ENCODE measurements at places on chromosomes 5 and 9.

DNA sequence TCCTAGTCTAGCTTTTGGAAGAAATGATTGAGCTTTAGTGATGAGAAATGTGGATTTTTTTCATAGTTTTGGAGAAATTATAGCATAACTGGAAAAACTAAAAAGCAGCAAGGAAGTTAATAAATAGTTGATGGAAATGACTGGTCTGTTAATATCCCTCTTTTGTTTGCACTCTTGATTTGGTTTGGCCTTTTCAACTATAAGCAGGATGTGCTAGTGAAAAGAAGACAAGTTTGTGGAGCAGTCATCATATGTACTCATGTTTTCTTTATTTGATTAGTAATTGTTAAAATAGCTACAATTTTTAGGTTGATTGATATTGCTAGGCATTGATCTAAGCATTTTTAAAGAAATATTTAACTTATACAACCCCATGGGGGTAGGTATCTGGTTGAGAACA, 374.7 kb downstream of the TAF11L14 start:
- no peak for DNase-seq

DNA sequence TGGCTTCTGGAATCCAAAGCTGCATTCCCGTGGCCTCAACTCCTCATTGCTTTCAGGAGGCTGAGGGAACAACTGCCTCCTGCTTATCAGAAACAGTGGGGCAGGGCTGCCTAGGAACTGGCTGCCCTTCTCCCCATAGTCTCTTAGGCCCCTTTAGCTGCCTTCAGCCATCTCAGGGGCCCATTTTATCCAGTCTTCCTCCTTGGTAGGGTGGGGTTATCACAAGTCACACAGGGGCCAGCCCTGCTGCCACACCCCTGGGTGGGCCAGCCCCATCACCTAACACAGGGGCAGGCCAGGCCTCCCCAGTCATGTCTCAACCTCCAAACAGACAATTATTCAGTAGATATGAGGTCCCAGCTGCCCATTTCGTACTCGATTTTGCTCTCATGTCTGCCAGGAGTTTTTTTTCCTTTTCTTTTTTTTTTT, 3.9 kb downstream of the ALAD start:
- DNase-seq = no peak

DNA sequence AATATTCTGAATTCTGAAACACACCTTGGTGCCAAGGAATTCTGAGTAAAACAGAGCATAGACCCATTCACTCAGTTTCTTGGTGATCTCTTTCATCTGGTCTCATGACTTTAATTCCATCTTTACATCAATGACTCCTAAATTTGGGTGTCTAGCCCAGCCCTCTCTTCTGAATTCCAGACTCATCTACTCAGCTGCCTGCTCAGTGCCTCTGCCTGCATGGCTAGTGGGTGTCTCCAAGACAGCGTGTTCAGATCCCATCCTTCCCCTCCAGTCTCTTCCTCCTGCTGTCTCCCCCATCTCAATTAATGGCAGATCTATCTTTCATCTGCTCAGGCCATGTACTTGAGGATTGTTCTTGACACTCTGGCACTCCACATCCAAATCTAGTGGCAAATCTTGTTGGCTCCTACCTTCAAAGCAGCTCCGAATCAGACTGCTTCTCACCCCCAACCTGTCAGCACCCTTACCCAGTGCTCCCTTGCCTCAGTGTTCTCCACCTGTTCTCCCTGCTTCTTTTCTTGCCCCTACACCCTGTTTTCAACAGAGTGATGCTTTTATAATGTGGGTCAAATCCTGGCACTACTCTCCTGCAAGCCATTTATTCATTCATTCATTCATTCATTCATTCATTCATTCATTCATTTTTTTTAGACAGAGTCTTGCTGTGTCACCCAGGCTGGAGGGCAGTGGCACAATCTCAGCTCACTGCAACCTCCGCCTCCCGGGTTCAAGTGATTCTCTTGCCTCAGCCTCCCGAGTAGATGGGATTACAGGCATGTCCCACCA, 5.3 kb downstream of the CAVIN4 start:
- no peak for DNase-seq

GRCh38 chr9:61666310-61666709, 476.5 kb downstream of the SPATA31A7 start:
- DNase-seq = no peak

DNA sequence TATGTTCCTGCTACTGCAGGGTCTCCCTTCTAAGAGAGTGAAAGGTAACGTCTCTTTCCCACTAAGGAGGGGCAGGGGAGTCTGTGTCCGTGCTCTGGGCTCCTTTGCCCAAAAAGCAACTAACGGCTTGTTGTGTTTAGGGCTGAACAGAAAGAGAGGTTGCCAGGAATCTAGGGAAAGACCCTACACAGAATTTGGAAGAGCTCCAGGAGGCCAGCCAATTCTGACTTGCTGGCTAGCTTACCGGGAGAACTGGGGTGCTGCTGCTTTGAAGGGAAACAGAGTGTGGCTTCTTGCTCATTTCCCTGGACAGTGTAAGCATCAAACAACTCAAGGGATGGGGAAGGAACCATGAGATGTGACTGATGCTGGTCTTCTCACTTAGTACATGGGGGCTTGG, 176.1 kb downstream of the GADD45G start:
- no peak for DNase-seq

DNA sequence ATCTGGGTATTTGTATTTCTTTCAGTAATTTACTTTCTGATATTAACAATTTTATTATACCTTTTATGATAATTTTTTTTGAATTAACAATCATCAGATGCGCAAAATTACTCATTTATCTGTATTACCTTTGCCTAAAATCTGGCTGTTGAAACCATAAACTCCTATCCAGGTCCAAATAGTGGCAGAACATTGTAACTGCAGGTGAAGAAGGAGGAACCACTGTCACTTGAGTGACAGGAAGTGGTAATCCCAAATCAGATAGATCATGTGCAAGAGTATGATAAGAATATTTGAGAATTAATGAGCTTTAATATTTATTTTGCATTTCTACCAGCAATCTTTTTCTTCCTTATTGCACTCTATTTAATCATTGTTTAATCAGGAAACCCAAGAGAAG, 139.3 kb upstream of the TLE4 start:
- DNase-seq = no peak

DNA sequence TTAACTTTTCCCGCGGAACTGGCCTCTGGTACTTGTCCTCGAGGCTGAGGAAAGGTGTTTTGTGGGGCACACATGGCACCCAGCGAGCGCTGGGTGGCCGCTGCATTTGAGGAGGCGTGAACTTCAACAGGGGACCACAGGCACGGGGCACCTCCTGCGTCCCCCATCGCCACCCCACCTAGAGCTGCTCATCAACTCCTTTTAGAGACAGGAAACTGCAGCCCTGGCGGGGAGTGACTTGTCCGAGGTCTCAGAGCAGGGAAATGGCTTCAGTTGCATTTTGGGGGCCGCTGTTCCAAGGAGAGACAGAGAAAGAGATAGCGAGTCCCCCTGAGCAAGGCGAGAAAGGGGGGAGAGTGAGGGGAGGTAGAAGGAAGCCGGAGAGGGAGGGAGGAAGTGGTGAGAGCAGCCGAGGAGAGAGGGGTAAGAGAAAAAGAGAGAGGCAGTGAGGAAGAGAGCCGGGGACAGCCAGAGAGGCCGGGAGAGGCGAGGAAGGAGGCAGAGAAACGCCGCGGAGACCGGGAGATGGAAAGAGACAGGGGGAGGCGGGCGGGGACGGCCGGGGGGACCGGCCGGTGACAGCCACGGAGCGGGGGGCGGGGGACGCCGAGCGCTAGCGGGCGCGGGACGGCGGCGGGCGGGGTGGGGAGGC, 12.5 kb upstream of the LHX2 start:
- no peak for DNase-seq

- no peak for DNase-seq
Measured at GRCh38 chr5:137070521-137070920, 428.6 kb downstream of the SPOCK1 start.

DNA sequence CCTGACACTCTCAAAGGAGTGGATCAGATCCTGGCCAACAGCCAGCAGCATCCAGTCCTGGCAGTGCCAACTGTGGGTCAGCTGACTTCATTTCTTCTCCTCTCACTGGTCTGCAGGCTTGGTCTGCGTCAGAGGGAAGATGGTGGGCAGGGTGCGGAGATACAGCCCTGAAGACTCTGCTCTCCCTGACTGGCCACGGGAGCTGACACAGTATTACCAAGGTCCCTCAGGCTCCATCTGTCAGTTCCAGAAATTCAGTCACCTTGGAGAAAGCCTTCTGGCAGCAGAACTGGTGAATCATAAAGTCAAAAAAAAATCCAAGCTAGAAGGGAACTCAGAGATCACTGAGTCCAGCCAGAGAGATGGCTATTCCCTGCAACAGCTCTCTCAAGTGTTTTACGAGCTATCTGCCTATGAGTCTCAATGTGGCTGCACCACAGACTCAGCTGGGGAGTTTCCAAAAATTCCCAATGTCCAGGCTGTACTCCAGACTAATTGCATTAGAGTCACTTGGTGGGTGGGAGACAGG, 27.9 kb downstream of the C1QTNF2 start:
- no peak for DNase-seq

GRCh38 chr5:15734058-15734457, 234.1 kb downstream of the FBXL7 start:
- DNase-seq = no peak

- DNase-seq = no peak
Measured at GRCh38 chr9:21153336-21154017, 11.8 kb upstream of the IFNW1 start.

- DNase-seq = no peak
Measured at GRCh38 chr9:93829271-93830011, 125.7 kb downstream of the BARX1 start.

GRCh38 chr5:179233909-179234562, 111.2 kb downstream of the ADAMTS2 start:
- peak; percentile 23 for DNase-seq

DNA sequence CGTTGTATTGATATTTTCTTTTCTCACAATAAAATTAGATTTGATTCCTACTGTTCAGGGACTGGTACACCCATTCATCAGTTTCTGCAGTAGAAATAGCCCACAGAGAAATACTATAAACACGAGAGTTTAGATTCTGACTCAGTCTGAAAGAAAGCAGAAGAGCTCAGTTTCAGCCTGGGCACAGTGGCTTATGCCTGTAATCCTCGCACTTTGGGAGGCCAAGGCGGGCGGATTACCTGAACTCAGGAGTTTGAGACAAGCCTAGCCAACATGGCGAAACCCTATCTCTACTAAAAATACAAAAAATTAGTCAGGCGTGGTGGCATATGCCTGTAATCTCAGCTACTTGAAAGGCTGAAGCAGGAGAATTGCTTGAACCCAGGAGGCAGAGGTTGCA, 8.6 kb downstream of the ITK start:
- DNase-seq = no peak

DNA sequence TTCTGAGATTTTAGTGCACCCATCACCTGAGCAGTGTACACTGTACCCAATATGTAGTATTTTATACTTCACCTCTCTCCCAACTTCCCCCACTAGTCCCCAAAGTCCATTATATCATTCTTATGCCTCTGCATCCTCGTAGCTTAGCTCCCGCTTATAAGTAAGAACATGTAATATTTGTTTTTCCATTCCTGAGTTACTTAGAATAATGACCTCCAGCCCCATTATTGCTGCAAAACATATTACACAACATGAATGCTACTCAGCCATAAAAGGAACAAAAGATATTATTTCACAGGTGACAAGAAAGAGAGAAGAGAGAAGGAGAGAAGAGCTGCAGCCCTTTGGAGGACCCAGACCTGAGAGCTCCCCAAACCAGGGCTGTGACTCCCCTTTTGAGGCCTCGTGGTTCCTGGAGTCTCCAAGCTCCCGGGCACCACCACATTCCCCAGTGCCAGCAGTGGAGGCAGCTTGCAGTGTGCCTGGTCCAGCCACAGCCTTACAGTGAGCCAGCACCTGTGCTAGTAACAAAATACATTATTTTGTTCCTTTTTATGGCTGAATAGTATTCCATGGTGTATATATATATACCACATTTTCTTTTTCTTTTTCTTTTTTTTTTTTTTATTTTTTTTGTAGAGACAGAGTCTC, 194.5 kb upstream of the DAB2 start:
- no peak for DNase-seq

GRCh38 chr5:167920589-167920988, 370.9 kb upstream of the WWC1 start:
- DNase-seq = no peak

DNA sequence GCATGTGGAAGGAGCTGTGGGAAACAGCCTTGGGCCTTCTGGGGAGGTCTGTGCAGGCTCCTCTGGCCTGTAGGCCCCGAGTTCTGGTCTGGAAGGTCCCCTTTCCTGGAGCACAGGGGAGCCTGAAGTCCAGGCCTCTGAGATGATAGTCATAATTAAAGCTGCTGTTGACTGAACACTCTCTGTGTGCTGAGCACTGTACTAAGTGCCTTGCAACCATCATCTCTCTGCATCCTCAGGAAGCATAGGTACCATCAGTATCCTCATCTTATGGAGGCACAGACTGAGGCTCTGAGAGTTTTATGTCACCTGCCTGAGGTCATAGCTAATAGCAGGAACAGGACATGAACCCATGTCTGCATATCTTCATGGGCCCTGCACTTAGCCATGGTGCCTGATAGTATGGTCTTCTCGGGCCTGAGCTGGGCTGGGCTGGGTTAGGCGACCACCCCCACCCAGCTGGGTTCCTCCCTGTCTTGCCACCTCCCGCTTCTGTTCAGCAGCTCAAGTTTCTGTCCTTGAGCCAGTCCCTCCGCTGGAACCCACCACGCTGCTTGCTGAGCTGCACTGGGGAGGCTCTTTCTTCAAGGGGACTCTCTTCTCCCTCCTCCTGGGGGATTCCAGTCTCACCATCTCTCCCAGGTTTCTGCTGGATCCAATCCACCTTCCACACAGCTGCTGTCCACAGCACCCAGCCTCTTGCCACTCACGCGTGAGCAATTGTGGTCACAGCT, 27.6 kb downstream of the LMX1B start:
- no peak for DNase-seq

DNA sequence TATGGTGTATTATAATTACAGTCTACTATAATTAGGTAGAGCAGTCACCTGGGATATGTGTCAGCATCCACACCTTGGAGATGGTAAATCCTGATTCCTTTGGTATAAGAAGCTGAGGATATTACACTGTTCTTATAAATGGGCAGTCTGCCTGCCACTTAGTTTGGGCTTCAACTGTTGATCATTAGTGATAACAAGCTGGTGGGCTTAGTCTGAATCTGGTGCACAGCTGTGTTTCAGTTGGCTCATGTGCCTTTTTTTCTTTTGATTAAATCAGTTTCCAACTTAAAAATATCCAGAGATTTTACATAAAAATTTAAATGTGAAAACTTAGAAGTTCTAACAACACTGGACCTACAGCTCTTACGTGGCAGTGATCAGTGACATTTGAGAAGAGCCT, 21.2 kb downstream of the LVRN start:
- no peak for DNase-seq

DNA sequence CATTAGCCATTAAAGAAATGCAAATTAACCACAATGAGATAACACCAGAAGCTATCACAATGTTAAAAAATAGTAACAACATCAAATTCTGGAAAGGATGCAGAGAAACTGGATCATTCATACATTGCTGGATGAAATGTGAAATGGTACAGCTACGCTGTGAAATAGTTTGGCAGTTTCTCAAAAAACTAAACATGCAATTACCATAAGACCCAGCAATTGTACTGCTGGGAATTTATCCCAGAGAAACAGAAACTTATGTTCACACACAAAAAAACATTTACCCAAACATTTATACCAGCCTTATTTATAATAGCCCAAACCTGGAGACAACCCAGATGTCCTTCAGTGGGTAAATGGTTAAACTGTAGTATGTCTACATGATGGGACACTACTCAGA, 592.9 kb downstream of the ZNF608 start:
- DNase-seq = no peak
